ENCODE measurements at places on chromosomes 2 and 18.

GRCh38 chr2:202491514-202491913 is 115.4 kb downstream of the BMPR2 start:
- DNase-seq = no peak

DNA sequence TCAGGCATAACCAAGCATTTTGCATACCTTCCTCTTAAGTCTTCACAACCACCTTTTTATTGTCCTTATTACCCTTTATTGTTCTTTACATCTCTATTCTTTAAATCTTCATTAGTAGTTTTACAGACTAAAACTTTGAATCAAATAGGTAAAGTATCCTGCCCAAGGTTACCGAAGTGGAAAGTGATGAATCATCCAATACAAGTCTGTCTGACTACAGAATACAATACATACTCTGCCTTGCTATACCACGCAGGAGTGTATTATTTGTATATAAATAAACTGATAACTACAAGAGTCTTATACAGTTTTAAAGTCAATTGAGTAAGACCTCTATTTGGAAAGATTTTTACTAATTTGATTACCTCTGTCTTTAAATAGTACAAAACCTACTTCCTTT is 196.0 kb downstream of the ZEB2 start:
- DNase-seq = no peak

DNA sequence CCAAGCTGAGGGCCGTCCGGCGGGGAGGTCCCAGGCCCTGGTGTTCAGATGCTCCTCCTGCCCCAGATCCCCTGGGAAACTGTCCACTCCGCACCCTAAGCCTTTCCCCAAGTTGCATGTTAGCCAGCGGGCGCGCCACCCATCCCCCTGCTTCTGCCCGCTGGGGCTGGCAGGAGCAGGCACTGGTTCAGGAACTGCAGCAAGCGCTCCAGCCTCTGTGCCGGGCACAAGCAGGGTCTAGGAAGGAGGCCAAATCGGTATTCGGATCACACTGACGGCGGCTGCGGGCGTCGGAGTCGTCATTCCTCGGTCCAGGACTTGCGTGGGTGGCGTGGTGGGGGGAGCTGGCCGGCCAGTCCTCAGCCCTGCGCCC is 53.7 kb downstream of the FAM168B start:
- DNase-seq = no peak

DNA sequence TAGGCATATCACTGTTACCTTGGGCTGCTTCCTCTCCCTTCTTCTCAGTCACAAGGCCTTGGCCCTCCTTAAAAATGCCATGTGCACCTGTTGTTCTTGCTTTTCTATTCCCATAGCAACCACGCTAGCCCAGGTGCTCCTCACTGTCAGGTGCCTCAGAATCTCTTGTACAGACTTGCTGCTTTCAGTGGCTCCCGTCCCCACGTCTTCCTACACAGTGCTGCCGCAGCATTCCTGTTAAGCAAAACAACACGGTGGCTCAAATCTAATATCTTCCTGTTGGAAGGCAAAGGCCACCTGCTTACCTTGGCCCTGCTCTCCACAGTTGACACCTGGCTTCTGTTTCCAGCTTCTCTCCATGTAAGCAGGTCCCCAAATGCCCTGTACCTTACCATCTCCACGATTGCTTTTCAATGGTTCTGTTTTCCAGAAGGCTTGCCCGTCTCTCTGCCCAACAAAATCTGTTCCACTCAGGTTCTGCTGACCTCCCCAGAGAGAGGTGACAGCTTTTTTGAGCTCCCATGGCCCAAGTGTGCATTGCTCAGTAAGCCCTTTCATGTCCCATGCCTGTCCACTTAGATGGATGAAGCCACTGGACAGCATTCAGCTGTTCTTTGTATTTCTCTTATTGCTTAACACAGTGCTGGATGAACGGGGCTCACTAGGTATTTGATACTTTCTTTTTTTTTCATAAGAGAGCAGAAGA is 240.4 kb downstream of the PRKCE start:
- DNase-seq = no peak

GRCh38 chr2:154133823-154134222 is 262.1 kb downstream of the GALNT13 start:
- peak; percentile 68 for DNase-seq

DNA sequence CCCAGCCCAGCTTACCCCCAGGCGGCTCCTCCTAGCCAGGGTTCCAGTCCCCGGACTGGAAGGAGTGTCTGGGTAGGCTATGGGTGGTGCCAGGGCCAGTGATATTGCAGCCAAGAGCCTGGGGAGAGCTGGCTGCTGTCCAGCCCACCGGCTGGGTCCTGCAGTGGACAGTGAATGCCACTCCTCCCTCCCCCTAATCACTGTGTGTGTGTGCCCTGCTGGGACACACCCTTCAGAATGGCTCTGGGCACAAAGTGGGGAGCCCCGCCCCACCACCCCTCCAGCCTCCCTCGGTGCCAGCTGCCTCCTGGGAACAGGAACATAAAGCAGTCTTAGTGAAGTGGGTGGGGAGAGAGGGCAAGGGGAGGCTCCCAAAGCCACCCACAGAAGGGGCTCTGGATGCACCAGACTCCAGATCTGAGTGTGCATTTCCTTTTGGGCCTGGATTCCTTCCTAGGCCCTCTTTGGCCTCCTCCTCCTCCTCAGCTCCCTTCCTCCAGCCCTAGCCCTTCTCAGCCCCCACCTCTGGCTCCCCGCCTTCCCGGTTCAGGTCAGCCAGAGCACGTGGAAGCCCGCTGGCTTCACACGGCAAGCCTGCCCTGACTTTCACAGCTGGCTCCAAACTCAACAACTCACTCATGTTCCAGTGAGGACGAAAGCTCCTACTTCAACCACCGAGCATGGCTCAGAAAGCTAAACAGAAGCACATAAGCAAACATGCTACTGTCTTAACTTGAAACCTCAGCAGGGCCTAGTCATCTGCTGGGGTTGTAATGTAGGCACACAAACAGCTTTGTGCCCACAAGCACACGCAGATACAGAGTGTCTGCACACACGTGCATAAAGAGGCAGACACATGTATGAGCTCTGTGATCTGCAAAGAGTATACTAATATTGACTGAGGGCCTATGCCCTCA is 209.2 kb upstream of the SMAD2 start:
- no peak for DNase-seq

DNA sequence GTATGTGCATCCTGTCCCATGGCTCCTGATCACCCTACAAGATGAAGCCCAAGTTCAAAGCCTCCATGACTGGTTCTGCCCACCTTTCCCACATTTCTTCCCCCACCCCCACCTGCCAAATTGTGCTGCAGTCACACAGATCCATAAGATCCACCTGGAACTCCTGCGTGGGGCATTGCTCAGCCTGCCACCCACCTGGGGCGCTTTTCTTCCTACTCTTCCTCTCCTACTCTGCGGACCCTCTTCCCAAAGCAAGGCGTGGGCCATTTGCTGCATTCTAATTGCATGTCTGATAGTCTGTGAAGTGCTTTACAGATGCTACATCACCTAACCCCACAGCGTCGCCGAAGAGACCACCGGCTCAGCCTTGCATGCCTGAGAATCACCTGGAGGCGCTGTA is 402.4 kb upstream of the ID2 start:
- no peak for DNase-seq

DNA sequence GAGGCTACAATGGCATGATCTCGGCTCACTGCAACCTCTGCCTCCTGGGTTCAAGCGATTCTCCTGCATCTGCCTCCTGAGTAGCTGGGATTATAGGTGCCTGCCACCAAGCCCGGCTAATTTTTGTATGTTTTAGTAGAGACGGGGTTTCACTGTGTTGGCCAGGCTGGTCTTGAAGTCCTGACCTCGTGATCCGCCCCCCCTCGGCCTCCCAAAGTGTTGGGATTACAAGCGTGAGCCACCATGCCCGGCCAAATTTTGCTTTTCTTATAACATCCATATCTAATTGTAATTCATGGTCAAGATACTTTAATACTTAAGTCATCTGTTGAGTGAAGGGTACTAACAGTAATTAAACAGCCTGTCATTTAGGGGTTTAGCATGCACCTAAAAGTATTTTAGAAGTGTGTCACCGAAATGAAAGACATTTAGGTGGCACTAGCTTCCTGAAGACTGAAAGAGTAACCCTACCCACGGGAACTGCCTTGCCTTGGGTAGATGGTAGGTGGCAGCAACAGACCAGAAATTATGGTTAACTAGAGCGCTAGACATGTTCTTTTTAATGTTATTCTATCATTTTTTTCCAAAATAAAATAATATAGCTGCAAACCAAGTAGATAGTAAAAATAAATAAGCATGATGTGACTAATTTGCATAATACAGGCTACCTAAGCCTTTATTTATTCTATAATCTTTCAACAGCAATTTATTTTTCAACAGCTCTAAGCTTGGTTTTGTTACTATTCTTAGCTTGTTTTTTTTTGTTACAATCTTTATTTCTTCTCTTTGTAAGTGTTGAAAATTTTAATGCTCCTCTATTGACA is 8.6 kb upstream of the ACYP2 start:
- peak; percentile 70 for DNase-seq

GRCh38 chr2:237519506-237520245 is 32.6 kb downstream of the MLPH start:
- no peak for DNase-seq

- DNase-seq = no peak
Measured at GRCh38 chr2:101121174-101121573, 30.0 kb downstream of the TBC1D8 start.

- peak; percentile 76 for DNase-seq
Measured at GRCh38 chr2:226427538-226428307, 371.9 kb downstream of the IRS1 start.

GRCh38 chr2:55811048-55811447 is 112.5 kb downstream of the EFEMP1 start:
- DNase-seq = peak; percentile 31

- no peak for DNase-seq
Measured at GRCh38 chr2:236566596-236566995, 3.0 kb upstream of the ACKR3 start.

DNA sequence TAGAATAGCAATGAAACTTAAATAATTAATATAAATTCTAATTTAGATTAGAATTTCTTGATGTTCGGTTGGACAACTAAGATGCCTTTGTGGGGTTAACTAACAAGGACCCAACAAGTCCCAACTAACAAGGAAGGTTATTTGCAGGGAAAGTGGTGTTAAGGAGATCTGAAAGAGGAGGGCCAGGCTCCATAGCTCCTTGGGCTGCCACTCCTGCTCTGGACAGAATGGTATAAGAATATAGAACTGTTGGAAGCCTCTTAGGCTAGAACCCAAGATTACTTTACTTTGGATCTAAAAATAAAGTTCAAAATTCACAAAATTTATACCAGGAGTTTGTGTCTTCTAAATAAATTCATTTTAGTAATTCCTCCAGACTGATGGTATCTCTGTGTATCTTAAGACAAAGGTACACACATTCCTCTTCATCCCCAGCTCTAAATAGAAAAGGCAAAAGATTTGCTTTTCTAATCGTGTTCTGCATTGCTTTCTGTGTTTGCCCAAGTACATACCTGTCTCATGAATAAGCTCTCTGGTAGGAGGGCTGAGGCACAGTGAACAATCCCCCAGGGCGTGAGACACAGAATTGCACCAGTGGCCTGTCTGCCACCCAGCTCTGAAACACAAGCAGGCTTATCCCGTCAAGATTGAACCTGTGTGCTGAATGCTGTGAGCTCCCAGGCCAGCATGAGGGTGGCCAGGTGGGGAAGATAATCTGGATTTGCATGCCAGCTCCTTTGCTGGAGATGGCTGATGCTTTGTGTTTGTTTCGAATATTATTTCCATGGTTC is 176.0 kb downstream of the ACKR3 start:
- DNase-seq = peak; percentile 86

- DNase-seq = no peak
Measured at GRCh38 chr2:153079315-153079714, 360.9 kb downstream of the ARL6IP6 start.

DNA sequence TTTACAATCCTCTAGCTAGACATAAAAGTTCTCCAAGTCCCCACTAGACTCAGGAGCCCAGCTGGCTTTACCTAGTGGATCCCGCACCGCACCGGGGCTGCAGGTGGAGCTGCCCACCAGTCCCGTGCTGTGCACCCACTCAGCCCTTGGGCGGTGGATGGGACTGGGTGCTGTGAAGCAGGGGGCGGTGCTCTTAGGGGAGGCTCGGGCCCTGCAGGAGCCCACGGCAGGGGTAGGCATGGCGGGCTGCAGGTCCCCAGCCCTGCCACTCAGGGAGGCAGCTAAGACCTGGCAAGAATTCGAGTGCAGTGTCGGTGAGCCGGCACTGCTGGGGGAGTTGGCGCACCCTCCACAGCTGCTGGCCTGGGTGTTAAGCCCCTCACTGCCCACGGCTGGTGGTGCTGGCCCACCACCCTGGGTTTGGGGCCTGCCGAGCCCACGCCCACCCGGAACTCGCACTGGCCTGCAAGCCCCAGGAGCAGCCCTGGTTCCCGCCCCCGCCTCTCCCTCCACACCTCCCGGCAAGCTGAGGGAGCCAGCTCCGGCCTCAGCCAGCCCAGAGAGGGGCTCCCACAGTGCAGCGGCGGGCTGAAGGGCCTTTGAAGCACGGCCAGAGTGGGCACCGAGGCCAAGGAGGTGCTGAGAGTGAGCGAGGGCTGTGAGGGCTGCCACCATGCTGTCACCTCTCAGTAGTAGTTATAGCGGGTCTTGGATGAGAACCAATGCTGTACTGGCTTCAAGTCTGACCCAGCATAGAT is 255.2 kb downstream of the CDH7 start:
- no peak for DNase-seq

- DNase-seq = no peak
Measured at GRCh38 chr2:45731141-45731540, 79.7 kb downstream of the PRKCE start.

DNA sequence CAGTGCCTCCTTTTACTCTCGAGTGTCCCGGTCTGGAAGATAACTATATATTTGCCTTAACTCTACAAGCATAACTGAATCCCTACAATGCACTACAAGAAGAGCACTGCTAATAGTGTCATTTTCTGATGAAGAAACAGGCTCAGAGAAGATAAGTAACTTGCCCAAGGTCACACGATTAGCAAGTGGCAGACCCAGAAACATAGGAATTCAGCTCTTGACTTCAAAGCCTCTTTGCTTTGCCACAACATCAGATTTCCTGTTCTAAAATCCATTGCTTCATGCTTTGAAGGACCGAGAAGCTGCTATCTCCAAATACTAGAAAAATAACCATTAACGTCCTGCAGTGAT is 65.6 kb downstream of the HS1BP3 start:
- DNase-seq = no peak

DNA sequence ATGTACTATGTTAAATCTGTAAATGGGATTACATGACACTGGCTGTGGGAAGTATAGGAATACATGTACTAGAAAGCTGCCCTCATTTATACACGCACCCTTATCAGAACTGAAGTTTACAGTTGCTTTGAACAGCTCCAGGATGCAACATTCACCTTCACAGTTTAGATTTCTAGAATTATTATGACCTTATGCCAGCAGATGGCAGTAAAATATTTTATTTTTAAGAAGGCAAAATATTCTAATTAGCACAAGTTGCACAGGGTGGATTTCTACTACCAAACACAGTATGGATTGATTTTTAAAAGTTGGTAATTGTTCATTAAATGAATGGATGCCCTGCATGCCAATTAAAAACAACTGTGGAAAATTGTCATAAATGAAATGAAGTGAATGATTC is 670.4 kb downstream of the KCNJ3 start:
- peak; percentile 17 for DNase-seq

GRCh38 chr2:119574108-119574815 is 30.0 kb downstream of the CFAP221 start:
- DNase-seq = no peak
